ENCODE measurements at places on chromosomes 7 and 10.

- no peak for DNase-seq
Observed at GRCh38 chr10:17100586-17100985, 29.0 kb downstream of the CUBN start.

DNA sequence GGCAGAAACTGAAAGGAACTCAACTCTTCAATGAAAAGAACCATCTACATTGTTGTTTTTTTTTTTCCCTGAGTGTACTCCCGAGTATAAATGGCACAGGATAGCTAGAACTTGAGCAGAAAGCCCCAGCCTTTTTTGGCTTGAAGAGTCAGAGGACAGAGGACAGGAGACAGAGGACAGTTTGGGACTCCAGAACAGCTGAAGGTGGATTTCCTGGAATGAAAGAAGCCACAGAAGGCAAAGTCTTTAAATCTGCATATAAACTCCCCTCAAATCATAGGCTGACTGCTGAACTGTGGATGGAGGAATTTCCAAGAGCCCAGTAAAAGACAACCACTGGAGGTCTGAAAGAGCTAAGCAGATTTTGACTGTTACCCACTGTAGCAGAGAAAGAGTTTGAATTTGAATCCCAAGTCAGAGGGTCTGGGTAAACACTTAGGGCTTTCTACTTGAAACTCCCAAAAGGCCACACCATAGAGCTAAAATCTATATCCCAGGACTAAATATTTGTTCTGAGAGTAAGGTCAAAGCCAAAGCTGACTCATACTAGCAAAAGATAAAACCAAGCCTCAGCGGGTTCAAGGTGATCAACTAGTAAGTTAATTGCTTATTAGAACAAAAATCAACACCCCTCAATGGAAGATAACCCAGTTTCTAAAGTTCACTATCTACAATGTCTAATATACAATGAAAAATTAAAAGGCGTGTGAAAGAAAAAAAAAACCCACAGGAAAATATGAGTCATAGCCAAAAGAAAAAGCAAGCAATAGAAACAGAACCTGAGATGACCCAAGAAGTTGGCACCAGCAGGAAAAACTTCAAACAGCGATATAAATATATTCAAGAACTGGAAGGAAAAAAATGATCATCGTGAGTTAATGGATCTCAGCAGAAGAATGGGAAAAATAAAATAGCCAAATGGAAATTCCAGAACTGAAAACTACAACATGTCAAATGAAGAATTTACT is 1.8 kb upstream of the OPN1SW start:
- DNase-seq, result no peak

DNA sequence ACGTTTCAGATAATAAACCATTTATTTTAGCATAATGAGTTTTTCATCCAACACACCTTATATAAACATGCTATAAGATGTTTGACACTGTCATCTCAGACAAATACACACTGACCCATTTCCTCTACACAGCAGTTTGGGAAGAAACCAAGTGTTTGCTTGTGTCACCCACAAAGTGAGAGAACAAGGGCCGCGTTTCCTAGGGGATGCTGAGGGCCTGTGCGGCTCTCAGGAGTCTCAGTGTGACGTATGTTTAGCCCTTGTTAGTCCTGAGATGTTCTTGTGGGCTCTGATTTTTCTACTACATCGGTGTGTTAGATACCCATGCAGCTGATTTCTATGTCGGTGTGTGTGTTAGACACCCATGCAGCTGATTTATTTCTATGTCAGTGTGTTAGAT is 266.3 kb downstream of the DIP2C start:
- DNase-seq, result no peak

DNA sequence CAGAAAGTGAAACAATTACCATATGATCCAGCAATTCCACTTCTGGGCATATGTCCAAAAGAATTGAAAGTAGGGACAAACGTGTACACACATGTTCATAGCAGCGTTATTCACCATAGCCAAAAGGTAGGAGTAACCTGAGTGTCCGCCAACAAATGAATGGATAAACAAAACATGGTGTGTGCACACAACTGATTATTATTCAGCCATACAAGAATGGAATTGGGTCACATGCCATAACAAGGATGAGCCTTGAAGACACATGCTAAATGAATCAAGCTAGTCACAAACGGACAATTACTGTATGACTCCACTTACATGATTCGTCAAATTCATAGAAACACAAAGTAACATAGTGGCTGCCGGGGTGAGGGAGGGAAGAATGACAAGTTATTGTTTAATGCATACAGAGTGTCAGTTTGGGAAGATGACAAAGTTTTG is 4.1 kb upstream of the OIT3 start:
- no peak for DNase-seq

GRCh38 chr10:86077271-86077670 is 289.3 kb downstream of the GRID1 start:
- DNase-seq, result no peak

GRCh38 chr7:33757563-33758165 is 147.7 kb upstream of the BMPER start:
- DNase-seq, result no peak

GRCh38 chr7:33806298-33807154 is 98.8 kb upstream of the BMPER start:
- DNase-seq, result no peak

DNA sequence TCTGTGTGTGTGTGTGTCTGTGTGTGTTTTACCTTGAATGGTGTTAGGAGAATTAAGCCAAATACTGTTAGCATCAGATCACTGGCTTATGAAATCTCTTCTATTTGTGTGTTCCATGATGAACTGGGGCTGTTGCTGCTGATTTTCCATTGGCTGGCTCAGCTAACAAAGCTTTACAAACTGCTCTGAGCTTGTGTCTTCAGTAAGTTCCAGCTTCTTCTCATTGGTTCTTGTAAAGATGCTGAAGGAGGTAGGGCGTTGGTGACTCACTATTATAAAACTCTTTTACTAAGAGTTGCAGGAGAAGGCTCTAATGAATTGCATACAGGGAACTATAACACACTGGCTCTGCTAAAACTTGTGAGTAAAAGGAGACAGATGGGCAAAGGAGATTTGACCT is 136.4 kb upstream of the PRKCQ start:
- DNase-seq, result no peak

- no peak for DNase-seq
Observed at GRCh38 chr7:130950741-130951140, 216.7 kb upstream of the KLF14 start.

- no peak for DNase-seq
Observed at GRCh38 chr7:106057962-106058927, 53.9 kb downstream of the SYPL1 start.

- no peak for DNase-seq
Observed at GRCh38 chr10:103578782-103579382, 85.4 kb downstream of the NEURL1 start.

DNA sequence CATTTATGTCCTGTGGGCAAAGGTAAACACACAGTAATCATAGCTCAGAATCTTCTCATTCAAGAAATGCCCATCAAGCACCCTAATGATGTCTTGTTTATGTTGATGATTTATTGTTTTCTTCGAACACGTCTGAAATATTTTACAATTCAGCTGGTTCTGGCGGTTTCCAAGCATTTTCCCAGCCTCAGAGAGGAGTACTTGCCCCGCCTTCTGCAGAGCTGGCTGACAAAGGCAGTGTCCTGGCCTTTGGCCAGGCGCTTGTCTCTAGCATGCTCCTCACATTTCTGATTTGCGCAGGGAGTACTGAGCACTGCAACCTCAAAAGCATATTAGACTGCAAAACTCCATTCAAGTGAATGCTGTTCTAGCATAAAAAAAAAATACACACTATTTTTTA is 314.2 kb upstream of the GNAI1 start:
- DNase-seq, result no peak

DNA sequence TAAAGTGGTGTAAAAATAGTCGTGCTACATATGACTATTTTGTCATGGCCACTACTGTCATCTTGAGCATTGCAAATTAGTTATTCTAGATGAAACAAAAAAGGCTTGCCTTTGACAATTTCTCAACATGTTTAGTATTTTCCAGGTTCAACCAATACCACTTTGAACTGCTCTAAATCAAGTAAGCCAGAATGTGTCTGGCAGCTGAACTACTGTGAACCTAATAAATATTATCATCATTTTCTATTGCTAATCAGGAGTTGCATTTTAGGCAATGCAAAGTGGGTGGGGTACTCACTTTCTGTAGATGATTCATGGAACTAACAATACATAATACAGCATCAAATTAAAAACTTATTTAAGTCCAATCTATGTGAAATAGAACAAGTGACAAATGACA is 877.2 kb downstream of the CNTNAP2 start:
- no peak for DNase-seq

DNA sequence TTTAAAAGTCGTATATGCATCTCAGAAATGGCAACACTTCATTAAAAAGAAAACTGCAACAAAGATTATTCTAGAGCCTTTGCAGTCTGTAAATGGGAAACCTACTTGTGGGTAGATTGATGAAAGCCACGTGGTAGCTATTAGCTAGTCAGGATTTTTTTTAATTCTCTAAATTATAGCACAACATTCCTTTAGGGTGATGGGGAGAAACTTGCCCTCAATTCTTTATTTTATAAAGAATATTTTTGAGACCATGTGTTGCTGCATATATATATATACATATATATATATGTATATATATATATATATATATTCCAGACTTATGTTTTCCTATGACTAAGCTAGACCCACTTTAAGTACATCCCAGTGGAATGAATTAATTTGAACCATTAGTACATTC is 118.0 kb downstream of the PPP1R3A start:
- DNase-seq, result no peak

DNA sequence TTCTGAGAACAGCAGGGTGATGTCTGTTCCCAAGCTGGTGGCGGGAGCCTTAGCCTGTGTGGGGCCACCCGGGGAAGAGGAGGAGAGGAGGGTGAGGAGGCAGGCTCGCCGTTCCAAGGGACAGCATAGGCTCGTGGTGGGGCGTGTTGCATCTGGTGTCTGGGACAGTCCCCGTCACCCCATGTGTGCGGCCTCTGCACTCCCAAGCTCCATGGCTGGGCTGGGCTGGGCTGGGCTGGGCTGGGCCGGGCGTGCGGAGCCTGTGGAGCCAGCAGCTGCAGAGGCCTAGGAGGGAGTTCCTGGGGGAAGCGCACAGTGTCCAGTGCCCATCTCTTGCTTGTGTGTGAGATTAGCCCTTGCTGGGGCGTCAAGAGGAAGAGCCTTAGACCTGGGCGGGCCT is 20.9 kb upstream of the TTYH3 start:
- DNase-seq, result no peak

DNA sequence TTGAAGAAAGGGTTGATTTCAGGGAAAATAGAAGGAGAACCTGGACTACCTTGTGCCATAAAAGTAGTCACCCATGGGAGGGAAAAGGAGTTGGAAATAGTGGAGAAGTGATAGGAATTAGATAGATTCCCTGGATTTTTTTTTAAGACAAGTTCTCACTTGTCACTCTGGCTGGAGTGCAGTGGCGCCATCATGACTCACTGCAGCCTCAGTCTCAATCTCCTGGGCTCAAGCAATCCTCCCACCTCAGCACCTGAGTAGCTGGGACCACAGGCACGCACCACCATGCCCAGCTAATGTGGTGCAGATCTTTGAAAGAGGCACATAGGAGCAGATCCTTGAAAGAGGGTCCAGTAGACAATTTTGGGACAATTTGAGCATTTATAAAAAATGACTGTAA is 9.5 kb upstream of the BLNK start:
- no peak for DNase-seq

- DNase-seq, result no peak
Observed at GRCh38 chr10:65611592-65611991, 1314.2 kb upstream of the LRRTM3 start.

- no peak for DNase-seq
Observed at GRCh38 chr10:76869931-76870330, 767.7 kb downstream of the KCNMA1 start.

DNA sequence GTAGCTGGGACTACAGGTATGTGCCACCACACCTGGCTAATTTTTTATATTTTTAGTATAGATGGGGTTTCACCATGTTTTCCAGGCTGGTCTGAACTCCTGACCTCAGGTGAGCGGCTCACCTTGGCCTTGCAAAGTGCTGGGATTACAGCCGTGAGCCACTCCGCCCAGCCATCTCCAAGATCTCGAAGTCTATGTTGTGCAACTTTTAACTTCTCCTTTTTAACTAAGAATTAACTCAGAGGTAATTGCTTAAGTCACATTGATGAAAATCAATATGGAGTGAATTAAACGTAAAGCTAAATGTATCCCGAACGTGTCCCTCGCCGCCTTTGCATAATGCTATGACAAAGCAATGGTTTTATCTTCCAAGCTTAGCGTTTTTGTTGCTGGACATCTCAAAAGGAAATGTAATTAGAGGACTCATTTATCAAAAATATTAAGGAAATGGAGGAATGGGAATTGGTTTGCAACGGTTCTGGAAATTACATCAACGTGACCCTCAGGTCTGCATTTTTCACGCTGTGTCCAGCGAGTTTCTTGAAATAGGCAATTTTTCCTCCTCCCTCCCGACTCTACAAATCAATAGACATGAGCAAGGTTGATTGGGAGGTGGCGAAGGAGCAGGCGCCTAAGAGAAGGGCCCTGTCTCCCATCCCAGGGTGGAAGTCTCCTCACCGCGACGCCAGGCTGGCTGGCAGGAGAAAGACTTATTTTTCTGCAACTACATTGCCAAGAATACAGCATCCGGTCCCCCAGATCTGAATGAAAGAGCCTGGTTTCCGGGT is 89.8 kb downstream of the TMEM130 start:
- DNase-seq, result no peak

DNA sequence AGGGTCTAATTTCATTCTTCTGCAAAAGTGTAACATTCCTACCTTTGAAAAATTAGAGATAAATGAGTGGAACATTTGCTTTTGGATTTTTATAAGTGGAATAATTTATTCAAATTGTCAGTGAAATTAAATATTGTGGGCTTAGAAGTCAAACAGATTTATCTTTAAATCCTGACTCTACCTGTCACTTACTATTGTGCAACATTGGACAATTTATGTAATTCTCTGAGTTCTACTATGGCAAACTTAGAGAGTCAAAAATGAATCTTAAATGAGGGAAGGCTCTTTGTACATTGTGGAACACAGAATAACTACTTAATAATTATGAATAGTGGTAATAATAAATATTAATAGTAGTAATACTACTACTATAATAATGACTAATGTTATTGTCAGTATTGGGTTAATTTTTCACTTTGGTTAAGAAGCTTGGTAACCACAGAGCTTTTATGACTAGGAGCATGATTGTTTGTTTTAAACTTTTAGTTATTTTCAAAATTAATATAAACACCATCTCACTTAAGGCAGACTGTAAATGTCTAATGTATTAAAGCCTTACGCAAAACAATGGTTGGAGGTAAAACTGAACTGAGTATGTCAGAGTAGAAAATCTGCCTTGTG is 70.0 kb downstream of the PRKG1 start:
- no peak for DNase-seq

GRCh38 chr7:36182854-36183604 is 30.0 kb downstream of the EEPD1 start:
- DNase-seq, result no peak

DNA sequence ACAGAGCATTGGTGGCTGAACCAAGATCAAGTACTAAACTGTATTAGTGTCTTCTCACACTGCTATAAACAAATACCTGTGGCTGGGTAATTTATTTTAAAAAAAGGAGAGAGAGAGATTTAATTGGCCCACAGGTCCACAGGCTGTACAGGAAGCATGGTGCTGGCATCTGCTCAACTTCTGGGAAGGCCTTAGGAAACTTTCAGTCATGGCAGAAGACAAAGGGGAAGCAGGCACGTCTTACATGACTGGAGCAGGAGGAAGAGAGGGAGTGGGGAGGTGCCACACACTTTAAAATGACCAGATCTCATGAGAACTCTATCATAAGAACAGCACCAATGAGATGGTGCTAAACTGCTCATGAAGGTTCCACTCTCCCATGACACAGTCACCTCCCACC is 95.2 kb upstream of the JCAD start:
- DNase-seq, result no peak

GRCh38 chr10:127408733-127409132 is 140.4 kb upstream of the NPS start:
- no peak for DNase-seq

GRCh38 chr10:125691160-125691981 is 8.4 kb upstream of the TEX36 start:
- no peak for DNase-seq
